ENCODE measurements at places on chromosomes 16 and 17.

- DNase-seq: no peak
Measured at GRCh38 chr16:1261131-1261892, 5.4 kb downstream of the TPSD1 start.

DNA sequence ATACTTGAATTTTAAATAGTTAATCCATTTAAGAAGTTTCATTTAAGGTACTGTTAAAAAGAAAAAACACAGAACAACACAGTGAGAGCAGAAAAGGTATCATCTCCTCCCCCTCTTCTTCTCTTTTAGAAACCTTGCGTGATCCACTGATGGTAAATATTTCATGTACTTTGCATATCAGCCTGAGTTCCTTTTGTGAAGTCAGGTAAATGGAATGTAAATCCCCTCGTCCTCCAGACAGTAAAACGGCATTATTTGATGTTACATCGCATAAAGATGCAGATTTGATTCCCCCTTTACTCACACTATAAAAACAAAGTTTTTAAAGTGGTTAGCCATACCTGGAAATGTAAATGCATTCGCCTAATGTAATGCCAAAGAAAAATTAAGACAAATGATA is 234.4 kb downstream of the WWOX start:
- no peak for DNase-seq

DNA sequence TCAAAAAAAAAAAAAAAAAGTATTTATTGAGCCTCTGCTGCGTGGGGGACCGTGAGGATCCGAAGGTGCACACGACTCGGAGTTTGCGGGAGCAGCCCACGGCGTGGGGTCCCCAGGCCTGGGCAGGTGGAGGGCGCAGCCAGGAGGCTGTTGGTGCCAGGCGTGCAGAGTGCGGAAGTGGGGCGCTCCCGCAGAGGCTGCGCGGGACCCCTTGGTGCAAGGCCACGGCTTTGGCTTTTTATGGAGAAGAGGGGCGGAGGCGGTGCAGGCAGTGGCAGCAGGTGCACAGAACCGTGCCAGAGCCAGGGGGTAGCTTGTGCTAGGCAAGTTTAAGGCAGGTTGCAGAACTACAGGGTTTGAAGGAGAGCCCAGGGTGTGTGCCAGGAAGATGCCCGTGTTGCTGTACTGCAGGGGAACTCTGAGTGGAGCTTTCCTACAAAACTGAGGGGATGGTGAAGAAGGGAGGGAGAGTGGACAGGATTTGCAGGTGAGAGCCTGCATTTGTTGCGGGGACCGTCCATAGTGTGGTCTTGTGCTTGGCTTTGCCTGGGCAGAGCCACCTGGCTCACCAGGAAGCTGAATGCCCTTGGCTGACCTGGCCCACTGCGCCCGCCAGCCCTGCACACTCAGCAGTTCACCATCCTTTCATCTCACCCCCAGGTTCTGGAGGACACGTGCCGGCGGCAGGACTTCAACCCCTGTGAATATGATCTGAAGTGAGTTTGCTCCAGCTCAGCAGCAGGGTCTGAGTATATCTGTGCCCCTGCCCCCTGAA is 1.3 kb downstream of the ASPSCR1 start:
- DNase-seq: no peak

DNA sequence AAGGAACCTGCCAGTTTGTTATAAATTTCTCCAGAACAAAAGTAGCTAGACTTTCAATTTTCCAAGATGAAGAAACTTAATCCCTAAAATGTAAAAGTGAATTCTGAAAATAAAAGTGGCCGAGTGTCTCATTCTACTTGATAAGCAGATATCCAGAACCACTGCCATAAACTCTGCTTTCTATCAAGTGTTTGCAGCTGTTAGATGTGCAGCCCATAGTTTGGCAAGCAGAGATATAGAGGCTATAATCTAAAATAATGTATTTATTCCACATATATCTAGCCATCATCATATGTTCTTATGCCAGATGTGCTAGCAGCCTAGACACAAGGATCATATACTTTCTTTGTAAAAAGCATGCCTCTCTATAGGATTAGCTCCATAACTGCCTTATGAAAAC is 14.7 kb upstream of the FBXL20 start:
- DNase-seq: no peak

DNA sequence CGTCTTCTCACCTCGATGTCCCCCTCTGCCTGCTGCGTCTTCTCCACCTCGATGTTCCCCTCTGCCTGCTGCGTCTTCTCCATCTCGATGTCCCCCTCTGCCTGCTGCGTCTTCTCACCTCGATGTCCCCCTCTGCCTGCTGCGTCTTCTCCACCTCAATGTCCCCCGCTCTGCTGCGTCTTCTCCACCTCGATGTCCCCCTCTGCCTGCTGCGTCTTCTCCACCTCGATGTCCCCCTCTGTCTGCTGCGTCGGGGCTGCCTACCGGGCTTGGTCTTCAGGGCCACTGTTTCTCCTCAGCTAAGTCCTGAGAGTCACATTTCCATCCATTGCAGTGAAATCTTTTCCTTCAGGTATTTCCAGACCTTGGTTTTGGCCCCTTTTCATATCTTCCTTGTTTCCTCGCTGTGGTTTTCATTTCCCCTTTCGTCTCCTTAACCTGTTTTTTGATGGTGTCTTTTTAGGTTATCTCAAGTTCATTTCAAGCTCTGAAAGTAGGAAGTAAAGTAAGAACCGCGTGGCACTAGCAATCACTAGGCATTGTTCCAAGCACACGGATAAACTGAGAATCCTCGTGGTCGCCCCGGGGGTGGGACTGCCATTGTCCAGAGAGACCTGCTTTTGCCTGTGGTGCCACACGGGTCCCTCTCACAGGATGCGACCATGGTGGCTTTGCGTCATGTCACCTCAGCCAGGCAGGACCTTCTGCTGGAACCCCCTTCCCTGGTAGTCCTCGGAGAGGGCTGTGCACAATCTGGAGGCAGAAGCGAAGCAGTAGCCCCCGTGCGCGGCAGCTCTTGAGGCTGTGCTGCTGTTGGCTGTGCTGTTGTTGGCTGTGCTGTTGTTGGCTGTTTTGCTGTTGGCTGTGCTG is 9.5 kb upstream of the ZNF750 start:
- DNase-seq: no peak

- no peak for DNase-seq
Measured at GRCh38 chr16:24943471-24943870, 71.7 kb downstream of the ARHGAP17 start.

DNA sequence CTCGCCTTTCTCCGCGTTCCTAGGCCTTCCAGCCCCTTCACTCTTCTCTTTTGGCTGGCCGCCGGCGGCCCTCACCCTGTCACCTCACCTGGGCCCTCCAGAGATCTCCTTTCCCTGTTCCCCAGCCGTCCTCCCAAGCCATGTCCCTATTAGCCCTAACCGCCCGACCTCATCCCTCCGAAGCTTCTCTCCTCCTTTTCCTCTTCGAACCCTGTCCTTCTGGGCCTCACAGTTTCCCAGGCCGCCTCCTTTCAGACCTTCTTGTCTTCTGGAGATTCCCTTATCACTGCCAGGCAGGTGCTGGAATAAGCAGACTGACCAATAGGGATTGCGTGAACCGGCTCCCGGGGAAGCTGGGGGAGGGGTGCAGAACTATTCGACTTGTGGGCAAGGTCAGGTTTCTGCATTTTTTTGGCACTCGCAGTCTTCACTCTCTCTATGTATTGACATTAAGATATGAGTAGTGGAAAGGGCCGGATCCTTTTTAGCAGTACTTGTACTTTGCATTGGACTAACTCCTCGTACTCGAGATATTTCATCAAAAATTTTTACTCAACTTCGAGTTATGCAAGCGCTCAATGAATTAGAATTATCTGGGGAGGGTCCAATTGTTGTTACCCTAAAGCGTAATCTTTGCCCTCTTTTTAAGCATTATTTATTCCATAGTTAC is 690 bp downstream of the RHOT1 start:
- DNase-seq: peak; percentile 18

GRCh38 chr16:86665319-86665675 is 86.9 kb downstream of the FOXL1 start:
- no peak for DNase-seq

GRCh38 chr17:2102931-2103809 is 48.3 kb downstream of the HIC1 start:
- no peak for DNase-seq

- peak; percentile 88 for DNase-seq
Measured at GRCh38 chr16:87383505-87384161, at the start of gene FBXO31. Gene FBXO31 (minus strand): TSS chr16:87383776. CDS start chr16:87383744, 32 bp downstream.
